NCI-H226 (cell line): ENCODE measurements at places on chromosomes 11 and 22.

GRCh38 chr11:25943777-25944661, 387.9 kb upstream of the ANO3 start:
- no peak for DNase-seq

DNA sequence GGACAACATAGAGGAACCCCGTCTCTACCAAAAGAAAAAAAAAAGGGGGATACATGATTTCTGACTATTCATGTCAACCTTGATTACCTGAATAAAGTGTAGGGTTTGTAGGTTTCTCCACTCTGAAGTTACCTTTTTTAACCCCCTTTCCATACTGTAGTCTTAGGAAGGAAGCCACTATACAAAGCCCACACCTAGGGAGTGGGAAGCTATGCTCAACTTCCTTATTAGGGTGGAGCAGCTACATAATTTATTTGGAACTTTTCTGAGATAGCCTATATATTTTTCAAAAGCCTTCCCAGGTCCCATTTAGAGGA, 582 bp upstream of the ATP6V1E1 start:
- no peak for DNase-seq

DNA sequence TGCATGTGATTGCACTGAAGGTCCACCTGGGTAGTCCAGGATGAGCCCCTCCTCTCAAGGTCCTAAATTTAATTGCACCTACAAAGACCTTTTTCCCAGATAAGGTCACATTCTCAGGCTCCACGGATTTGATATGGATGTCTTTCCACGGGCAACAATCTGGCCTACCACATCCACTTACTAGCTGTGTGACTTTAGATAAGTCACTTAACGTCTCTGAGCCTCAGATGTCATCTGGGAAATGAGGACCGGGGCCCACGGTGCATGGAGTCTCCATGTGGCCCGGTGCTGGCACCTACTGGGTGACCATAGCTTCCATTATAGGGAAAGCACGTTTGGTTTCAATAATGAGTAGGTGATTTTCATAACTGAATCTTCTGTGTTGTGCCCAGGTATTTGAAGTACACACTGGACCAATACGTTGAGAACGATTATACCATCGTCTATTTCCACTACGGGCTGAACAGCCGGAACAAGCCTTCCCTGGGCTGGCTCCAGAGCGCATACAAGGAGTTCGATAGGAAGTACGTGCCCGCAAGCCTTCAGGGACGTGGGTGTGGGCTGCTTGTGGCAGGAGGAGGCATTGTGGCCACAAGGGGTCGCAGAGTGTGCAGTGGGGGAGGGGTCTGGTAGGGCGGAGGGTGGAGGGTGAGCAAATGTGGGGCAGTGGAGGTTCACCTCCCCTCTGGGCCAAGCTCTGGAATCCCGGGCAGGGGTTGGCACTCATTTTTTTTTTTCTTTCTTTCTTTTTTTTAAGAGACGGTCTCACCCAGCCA, 55.7 kb downstream of the ARHGAP8 start:
- DNase-seq, result no peak

DNA sequence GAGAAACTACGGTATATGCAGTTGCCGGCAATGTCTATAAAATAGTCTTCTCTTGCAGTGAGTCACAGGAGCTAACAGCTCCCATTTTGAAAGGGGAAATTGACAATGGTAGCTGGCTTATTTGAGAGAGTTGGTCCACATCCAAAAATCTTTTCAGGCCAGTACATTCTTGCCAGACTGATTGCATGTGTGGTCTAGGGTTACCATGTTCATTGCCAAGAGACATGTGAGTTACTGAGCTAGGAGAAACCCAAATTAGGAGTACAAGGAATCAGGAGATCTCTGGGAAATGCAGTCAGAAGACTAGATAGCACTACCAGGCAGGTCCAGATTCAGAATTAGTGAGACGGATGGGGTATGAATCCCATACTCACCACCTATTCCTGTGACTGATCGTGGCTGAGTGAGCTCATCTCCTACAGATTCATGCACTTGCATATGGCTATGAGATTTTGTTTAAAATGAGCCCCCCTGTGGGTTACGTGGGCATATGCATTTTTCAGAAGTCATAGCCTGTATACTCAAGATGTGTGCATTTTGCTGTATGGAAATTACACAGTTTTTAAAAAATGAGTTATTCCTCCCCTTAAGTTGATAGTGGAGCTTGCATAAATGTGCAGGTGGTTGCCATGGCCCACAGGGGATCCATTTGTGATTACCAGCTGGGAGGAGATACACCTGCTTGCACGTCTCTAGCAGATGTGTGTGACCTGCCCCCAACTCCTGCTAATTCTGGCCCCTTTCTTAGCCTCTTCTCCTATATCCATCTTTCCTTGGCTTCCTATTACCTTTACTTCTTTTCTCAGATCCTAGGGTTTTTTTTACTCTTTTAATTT, 102.7 kb downstream of the COMMD9 start:
- DNase-seq, result no peak

DNA sequence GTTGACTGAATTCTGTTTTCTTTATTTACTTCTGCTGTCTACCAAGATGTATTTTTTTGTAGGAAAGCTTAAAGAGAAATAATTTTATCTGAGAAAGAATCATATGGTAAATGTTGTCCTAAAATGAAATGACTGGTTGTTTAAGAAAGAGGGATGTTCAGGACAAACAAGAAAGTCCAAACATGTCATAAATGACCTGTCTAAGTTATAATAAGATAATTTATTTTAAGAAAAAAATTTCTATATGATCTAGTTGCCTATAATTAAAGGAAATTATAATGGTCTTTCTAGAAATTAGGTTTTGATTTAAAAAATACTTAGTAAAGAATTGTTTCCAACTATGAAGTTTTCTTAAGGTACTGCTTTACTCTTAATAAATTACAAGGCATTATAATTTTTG, 10.5 kb downstream of the SCGB2A2 start:
- no peak for DNase-seq

GRCh38 chr11:107856180-107856980, 2.2 kb downstream of the SLC35F2 start:
- no peak for DNase-seq

- no peak for DNase-seq
These were observed 498.5 kb downstream of the NTM start for GRCh38 chr11:131868629-131869507.

DNA sequence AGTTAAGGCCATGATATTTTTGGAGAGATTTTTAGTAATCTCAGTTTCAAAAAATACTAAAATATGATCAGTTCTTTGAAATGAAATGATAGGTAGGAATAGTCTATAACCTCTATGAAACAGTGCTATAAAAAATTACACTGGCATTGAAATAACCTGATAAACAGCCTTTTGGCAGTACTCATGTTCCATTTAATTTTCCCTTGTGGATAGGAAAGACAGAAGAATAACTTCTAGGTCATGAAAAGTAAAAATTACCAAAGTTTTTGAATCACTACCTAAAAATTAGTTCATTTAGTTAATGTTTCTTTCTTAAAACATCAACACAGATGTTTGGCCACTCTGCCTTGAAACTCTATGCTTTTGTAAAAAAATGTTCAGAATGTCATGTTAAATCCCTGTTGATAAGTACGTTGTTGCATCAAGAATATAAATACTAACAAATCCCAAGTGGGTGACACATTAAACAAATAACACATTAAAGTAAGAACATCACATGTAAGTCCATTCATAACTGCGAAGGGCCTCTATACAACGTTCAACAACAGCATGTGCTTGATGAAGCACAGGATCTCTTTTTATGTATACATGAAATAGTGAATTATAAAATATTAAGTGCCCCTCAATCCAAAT, 290.2 kb downstream of the SWAP70 start:
- DNase-seq, result no peak

GRCh38 chr22:42368379-42369249, 63.6 kb downstream of the NFAM1 start:
- no peak for DNase-seq

DNA sequence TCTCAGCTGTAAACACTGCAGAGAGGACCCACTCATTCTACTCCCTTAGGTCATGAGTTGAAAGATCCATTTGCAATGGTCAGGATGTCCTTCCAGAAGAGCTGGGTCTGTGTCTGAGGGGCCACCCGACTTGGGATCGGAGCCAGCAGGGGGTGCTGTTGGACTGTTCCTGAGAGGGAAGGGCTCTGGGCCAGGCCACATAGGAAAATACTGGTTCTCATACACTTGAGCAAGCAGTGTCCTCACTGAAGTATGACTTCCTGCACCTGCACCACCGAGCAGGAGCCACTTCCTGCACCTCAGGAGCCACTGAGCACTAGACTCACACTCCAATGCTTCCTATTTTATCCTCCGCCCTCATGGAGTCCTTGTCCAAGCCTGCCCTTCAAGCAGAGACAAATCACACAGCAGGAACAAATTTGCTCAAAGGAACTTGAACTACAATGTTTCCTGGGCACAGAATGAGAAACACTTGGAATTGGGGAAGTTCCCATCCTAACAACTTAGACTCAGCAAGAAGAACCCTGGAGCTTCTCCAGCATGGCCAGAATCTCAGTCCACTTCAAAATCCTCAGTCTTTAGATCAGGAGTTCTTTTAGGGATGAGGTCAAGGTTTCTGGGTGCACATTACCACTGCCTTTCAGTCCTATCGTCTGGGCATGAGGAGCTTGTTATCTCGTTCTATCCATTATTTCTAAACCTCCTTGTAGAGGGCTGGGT, 36.6 kb upstream of the VPREB1 start:
- DNase-seq, result peak; percentile 15

GRCh38 chr22:44394246-44395117, 81.7 kb upstream of the SHISAL1 start:
- DNase-seq, result no peak

- DNase-seq, result no peak
These were observed 1285.5 kb downstream of the TBC1D22A start for GRCh38 chr22:48047722-48048500.

- no peak for DNase-seq
These were observed 14.0 kb downstream of the RPUSD4 start for GRCh38 chr11:126197277-126197939.

DNA sequence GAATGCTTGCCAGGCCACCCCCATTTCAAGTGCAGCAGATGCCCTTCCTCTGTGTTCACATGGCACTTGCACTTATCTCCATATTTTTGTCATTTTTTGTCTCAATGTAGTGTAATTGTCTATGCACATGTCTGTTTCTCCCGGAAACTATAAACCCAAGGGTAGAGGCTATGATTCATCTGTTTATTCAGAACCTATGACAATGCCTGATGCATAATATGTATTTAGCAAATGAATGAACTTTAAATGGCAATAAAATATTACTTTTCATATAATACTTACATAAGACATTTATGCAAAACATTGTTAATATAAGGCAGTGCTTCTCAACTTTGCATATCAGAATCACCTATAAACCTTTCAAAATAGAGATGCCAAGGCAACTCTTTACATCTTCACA, 6.7 kb downstream of the PAK1 start:
- DNase-seq, result no peak

GRCh38 chr11:76368490-76368889, 12.4 kb downstream of the THAP12 start:
- DNase-seq, result no peak

DNA sequence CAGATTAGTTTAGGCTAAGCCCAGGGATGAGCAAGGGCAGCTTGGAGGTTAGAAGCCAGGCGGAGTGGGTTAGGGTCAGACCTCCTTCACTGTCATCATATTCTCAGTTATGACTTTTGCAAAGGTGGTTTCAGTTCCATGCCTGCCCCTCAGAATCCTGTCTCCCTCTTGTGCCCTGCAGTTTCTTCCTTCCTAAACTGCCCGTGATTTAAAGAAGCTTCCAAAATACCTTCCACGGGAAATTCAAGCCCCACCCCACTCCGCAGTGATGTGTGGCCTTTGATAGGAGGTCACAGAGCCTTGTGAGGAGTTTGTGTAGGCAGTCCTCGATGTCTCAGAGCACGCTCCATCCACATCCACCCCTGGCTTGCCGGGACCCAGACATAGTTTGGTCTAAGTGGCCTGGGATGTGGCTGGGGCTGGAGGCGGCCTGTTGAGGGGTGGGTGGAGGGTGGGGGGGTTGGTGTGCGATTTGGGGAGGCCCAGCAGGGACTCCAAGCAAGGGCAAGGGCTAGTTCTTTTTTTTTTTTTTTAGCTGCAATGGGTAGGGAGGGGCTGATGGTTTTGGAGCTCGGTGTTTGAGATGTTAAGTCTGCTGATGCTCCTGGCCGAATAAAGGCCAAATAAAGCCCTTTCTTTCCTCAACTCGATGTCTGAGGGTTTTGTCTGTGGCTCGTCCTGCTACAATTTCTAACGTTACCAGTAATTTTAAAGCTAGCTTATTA, 1.6 kb upstream of the IFITM1 start:
- DNase-seq, result no peak

- no peak for DNase-seq
These were observed 88.8 kb upstream of the BARX2 start for GRCh38 chr11:129286813-129287212.

DNA sequence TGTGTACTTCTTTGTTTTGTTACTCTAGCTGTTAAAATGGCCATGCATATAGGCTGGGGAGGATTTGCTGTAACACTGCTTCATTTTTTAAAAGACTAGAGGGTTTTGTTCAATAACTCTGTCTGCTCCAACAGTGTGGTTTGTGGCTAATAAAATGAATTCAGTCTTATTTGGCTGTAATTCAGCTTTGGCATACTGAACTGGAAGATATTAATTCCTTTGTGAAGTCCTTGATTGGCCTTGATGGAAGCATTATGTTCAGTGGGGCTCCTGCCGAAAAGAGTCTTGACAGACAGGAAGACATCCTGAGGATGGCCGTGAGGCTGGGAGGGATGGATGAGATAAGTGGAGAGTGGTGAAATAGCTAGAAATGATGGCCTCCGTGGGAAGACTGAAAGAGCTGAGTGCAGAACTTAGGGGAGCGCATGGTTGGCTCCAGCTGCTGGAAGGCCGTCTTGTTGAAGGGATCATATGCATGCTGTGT, 44.8 kb upstream of the MYO18B start:
- DNase-seq, result no peak

- no peak for DNase-seq
These were observed 75.9 kb downstream of the MAML2 start for GRCh38 chr11:96267001-96267495.

GRCh38 chr11:96218006-96218405, 125.0 kb downstream of the MAML2 start:
- no peak for DNase-seq

DNA sequence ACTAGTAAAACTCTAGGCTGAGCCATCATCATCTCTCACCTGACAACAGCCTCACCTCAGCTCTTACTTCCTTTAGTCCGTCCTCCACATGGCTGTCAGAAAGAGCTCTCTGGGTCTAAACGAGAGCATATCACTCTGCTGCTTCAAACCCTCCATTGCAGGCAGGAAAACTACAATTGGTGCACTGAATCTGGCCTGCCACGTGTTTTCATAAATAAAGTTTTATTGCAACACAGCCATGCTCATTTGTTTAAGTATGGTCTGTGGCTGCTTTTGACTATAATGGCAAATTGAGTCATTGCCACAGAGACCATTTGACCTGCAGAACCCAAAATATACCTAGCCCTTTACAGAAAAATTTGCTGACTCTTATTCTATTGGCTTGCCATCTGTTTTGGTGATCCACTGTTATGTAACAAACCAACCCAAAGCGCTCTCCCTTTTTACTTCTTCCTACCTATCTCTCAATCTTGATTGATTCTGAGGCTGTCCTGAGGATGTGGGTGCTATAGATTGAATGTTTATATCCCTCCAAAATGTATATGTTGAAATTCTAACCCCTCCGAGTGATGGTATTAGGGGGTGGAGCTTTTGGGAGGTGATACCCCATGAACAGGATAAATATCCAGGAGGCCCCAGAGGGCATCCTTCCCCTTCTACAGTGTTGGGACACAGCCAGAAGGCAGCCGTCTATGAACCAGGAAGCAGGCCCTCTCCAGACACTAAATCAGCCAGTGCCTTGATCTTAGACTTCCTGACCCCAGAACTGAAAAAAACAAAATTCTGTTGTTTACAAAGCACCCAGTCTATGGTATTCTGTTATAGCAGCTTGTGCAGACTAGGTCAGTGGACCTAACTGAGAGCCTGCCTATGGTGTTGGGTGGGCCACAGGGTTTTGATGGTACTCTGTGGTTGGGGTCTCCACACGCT, 99.9 kb downstream of the PIWIL4 start:
- no peak for DNase-seq
